AG04450 (cell line): ENCODE measurements at places on chromosomes 2 and 18.

DNA sequence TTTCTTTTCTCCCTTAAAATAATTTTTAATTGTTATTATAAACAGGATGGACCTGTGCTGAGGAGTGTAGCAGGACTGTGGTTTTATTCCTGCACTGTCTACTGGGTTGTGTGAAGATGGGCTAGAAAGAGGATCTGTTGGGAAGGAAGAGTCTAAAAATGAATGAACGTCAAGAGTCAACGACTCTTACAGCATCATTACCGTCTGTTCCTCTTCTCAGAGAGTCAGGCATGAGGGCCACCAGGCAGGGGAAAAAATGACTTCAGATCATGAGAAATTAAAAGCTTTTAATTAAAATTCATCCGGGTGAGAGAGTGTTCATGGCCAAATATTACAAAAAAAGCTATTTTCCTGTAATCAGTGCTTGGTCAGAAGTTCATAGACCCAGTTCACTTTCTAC, 32.6 kb downstream of the SRSF7 start:
- DNase-seq: no peak

DNA sequence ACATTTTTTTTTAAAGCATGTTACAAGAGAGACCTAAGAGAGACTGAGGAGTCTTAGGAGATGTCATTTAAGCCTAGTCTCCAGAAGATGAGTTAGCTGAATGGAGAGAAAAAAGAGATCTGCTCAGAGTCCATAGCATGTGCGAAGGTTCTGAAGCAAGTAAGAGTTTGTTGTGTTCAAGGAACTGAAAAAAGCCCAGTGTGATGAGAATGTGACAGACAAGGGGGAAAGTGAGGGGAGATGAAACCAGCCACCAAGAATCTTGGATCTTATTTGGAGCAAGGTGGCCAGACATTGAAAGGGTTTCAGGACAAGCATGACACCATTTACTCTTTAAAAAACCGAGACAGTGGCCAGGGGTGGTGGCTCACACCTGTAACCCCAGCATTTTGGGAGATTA, 5.2 kb upstream of the MOB1A start:
- DNase-seq: no peak

DNA sequence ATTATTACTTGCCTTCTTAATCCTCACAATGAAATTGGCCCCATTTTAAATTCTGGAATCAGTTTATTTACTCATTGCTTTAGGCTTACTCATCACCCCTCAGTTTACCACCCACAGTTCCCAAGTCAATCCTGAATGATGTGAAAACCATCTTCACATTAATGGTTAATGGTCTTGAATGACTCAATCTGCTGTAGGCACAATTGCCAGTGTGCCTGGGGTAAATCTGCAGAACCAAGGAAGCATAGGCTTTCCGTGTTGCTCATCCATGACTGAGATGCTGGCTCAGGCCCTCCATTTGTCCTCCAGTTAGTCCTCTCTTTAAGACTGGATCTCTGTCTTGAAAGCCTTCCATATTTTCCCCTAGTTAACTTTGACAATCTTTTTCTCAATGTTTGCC, 164.5 kb downstream of the PMAIP1 start:
- DNase-seq: no peak

DNA sequence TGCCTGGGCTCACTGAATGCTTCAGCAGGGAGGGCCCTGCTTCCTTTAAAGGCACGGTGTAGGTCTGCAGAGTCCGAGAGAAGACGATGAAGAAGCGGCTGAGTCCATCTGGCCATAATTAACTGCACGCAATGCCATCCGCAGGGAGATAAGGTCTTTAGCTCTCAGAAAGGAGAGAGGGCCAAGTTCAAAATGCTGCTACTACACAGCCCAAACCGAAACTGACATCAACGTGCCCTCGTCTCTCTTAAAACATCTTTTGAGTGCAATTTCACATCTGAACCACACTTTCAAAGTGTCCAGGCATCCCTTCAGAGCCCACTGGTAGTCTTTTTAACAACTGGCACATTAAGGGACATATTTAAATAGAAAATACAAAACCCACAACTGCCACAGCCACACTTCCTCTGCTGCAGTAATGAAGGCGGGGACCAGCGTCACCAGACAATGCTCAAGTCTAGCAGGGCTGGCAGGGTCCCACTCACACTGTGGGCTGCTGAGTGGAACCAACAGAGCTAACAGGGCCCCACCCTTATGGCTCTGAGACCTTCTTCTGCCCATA, 35.8 kb downstream of the ST3GAL5 start:
- DNase-seq: no peak
